Astrocyte of the cerebellum (primary cell): ENCODE measurements at places on chromosomes 12 and 14.

DNA sequence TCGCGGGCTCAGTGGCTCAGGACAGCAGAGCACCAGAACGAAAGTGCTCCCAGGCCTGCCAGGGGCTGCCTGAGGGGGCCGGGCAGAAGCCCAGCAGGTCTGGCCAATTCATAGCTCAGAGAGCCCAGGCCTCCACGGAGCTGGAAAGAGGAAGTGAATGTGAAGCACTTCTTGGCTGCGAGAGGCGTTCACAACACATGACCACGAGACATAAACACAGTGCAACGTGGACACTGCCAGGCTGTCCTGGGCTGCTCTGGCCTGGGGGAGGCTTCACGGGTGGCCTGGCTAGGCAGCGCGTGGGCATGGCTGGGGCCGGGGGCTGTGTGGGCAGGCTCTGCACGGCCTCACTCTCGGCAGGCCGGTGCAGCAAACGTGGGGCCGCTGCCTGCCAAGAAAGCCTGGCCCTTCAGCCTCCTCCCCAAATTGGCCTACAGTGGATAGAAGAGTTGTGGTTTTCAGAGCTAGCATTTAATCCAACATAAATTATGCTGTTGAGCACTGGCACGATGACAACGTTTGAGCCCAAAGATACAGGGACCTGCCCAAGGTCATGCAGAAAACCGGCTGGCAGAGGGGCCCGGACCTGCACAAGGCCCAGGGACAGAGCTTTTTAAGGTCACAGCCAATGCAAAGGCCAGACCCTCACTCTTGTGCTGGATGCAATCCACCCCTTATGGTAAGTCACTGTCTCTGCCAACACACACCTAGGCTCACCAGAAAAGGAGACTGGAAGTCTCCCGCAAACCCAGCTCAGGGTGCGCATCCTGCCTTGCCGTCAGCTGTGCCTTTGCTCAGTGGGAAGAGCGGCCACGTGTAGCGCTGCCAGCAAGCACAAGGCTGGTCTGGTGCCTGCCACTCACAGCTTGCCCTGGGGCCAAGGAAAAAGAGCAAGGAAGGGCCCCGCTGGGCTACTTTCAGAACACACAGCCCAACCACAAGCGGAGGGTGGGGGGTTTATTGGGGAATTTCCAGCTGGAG lies 8.6 kb downstream of the SLC25A29 start:
- peak; percentile 79 for DNase-seq

GRCh38 chr12:43835264-43835655 lies 621 bp upstream of the TMEM117 start:
- DNase-seq, result no peak

GRCh38 chr14:95034788-95035187 lies 122.5 kb downstream of the DICER1 start:
- DNase-seq, result no peak

DNA sequence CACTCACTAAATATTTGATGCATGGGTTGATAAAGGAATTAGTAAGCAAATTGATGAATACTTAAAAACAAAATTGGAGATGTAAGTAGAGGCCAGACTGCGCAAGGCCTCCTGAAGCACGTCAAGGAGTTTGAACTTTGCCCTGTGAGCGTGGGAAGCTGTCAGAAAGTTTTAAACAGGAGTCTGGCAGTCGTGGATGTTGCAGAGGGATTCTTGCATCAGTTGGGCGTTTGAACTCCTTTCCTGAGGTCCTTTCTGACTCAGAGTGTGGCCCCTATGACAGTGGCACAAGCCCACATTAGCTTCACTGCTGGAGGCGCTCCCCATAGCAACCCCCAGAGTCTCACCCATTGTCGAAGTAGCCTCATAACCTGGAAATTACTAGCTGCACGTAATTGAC lies 17.9 kb upstream of the IL22 start:
- no peak for DNase-seq

DNA sequence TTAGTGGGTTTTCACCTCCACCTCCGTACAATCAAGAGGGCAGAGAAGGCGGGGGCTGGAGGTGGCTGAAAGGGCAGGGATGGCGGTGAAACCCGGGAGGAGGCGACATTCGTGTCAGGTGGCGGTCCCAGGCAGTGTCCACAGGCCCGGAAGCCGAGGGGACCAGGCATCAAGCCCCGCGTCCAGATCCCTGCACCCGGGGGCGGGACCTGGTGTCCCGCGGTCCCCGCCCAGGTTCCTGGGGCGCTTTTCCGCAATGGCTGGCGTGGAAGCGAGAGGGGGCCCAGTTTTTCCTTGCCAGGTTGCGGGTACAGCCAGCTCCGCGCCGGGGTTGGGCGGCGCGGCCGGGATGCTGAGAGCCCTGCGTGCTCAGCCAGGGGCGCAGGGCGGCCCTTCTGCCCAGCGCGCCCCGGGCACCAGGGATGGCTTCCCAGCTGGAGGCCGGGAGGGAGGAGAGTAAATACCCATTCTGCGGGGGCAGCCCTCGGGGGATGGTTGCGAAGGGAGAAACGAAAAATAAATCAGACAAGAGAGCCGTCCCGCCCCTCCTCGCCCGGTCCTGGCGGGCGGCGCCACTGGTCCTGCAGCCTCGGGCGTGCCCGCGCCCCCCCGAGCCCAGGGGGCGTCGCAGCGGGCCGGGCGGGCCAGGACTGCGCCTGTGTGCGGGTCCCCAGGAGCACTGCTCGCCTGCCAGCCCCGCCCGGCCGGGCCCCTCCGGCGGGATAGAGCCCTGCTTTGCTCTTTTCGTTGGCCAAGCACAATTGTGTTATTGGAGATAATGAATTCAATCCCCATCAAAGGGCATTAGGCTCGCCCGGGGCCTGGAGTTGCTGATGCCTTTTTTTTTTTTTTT lies 11.5 kb downstream of the FOXA1 start:
- no peak for DNase-seq

DNA sequence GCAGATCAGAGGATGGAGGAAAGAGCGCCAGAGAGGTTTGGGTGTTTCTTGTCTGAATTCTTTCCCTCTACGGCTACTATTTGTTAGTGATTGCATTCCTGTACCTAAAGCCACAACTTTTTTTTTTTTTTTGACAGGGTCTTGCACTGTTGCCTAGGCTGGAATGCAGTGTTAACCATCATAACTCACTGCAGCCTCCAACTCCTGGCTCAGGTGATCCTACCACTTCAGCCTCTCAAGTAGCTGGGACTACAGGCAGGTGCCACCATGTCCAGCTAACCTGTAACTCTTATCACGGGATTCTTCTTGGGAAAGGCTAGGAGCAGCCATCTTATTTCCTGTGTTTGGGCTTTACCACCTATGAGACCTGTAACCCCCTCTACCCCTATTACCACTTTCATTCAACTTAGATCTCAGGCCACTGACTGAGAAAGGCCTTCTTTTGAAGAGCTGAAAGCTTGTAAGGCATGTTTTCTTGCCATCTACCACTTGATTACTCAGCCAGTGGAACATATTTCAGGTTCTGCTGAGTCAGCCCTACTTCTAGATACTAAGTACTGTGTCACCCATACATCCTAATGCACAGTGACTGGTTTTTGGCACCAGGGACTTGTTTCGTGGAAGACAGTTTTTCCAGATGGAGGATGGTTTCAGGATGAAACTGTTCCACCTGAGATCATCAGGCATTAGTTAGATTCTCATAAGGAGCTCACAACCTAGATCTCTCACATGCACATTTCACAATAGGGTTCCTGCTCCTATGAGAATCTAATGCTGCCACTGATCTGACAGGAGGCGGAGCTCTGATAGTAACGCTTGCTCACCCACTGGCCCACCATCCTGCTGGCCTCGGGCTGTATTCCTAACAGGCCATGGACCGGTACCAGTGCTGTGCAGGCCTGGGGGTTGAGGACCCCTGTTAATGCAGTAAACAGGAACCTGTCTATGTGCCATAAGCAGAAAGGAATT lies 6.9 kb downstream of the VEZT start:
- DNase-seq, result no peak

GRCh38 chr14:33317675-33318074 lies 379.0 kb downstream of the NPAS3 start:
- DNase-seq, result no peak

- DNase-seq, result no peak
These were observed 5.6 kb upstream of the HMGA2 start for GRCh38 chr12:65818454-65819382.

- DNase-seq, result no peak
These were observed 5.0 kb downstream of the RASAL1 start for GRCh38 chr12:113130457-113131135.

DNA sequence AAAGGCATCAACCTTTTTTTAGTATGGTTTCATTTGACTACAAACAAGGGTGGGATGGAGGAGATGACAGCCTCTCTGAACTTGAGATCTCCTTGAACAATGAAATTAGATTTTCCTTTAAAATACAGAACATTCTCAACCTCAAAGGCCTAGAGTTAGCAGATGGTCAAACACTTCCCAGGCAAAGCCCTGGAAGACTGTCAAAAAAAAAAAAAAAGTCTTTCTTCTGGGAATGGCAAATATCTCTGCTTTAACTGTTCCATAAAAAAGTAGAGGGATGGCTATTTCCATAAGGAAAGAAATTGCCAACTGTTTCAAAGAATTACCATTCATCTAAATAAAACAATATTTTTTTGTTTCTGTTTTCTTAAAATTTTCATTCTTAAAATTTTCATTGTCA lies 870.8 kb downstream of the GALC start:
- DNase-seq, result no peak

GRCh38 chr14:65070471-65070976 lies 31.8 kb downstream of the MAX start:
- no peak for DNase-seq

GRCh38 chr12:6666211-6666610 lies 3.3 kb upstream of the ING4 start:
- DNase-seq, result peak; percentile 44

DNA sequence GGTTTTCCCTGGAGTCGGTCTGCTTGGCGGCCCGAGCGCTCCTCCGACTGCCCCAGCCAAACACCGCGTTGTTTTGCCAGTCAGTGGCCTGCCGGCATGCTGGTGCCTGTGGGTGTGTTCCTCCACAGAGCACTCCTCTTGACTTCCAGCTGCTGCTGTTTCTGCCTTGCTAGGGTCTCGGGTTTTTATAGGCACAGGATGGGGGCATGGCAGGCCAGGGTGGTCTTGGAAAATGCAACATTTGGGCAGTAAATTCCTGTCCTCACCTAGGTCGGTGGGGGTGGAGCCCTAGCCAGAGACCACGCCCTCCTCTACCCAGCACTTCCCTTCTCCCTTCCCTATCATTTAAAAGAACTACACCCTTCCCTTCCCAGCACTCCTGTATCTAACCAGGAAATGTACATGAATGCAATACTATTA lies 34.7 kb upstream of the VASH1 start:
- no peak for DNase-seq

DNA sequence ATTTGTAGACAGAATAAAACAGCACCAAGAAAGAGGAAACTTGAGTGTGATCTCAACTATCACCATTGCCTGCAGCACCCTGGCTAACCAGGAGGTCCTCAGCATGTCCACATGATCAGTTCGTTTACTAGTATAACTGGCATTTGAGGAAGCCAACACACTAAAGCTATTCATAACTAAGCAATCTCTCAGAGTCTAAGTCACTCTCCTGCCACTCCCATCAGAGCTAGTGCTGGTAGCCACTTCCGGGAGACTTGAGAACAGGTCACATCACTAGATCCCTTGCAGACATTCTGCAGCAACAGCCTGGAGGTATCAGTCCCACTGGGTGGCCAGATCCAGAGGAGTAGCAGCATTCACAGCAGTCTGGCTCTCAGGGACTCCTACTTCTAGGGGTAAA lies 352.9 kb upstream of the OR4E1 start:
- no peak for DNase-seq

GRCh38 chr12:95724767-95725166 lies 65.8 kb downstream of the NTN4 start:
- no peak for DNase-seq

DNA sequence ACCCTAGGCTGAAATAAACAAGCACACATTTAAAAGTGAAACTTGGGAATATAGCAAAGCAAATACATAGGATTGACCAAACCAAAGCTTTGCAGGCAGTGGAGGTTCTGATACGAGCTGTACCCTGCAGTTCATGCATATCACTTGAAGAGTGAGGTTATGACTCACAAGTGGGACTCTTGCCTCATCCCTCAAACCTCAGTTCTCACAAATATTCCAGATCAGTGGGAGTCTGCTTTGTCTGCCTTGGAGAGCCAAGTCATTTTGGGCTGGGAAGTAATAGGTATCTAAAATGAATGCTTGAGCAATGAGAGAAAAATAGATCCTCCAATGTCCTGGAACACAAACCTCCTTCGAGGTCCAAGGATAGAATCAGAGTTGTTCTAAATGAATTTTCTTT lies 116.4 kb downstream of the LRIG3 start:
- DNase-seq, result peak; percentile 97

GRCh38 chr14:54760866-54761575 lies 141.6 kb downstream of the GCH1 start:
- no peak for DNase-seq

DNA sequence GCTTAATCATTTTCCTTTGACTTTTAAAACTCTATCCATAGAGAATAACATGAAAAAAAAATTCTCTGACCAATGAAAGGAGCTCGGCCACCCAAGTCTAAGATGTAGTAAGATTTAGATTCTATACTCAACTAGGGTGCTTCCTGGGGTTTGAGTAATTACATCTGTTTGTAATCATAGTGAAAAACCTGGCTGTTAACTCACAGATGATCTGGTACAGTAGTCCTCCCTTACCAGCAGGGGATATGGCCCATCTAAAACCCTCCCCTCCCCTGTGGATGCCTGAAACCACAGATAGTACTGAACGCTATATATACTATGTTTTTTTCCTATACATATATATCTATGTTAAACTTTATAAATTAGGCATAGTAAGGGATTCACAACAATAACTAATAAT lies 89.2 kb downstream of the DAAM1 start:
- DNase-seq, result no peak

DNA sequence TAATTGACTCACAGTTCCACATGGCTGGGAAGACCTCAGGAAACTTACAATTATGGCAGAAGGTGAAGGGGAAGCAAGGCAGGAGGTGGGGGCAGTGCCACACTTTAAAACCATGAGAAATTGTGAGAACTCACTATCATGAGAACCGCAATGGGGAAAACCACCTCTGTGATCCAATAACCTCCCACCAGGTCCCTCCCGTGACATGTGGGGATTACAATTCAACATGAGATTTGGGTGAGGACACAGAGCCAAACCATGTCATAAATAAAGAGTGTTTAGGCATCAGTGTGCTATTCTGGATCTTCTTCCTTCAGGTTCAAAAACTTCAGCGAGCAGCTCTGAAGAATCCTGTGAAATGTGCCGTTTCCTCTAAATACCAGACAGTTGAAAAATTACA lies 9.7 kb downstream of the DDX47 start:
- no peak for DNase-seq

DNA sequence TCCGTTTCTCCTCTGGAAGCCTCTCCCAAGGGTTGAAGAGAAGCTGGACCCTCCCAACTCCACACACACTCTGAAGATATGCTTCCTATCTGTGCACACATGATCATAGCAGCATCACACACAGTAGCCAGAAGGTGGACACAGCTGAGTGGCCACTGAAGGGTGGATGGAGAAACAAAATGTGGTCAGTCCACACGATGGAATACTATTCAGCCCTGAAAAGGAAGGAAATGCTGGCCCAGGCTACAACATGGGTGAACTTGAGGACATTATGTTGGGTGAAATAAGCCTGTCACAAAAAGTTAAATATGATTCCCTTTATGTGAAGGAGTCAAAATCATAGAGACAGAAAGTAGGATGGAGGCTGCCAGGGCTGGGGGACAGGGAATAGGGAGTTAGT lies 43.9 kb upstream of the DLK1 start:
- no peak for DNase-seq
